ENCODE measurements at places on chromosomes 12 and 14.
A peak's percentile ranks its signal among the peaks of the same experiment; 100 is the strongest.

GRCh38 chr14:40269436-40269835 is 837.2 kb upstream of the FBXO33 start:
- no peak for DNase-seq

DNA sequence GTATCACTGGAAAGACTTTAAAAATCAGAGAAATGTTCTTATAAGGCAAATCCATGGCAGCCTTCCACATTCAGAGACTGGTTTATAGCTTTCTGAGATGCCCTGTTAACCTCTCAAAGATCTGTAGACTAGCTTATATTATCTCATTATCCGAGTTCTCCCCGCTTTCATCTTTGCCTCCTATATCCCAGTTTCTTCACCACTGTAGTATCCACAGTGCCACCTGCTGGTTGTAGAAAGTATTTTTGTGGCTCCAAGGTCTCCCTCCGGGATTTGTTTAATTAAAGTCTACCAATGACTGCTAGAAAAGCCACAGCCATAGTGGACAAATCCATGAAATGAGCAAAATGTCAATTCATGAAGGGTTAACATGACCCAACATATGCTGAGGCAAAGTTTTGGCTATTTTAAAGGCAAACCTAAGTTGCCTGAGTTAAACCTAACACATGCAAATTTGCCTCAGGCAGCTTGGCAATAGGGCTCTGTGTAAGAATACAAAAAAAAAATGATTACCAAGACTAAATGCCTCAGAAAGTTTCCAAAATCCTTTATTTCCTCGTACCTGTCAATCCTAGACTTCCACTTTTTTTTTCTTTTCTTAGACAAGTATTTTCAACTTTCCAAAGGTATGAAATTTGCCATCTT is 218.8 kb upstream of the BMP4 start:
- DNase-seq = peak; percentile 46

DNA sequence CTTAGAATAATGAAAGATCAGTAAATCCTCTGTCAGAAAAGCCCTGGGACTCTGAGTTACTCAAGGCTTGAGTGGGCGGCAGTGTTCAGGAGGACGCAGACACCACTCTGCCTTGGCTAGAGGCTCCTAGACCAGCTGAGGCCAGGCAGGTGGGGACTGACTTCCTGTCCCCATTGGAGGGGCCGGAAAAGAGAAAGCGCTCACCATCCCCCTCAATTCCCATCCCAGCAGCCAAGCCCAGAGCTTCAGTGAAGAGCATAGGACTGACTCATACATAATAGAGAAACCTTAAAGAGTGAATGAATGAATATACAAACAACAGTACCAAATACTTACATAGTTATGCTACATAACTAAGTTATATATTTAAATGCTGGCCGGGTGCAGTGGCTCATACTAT is 62.0 kb downstream of the PLEKHG7 start:
- no peak for DNase-seq

- peak; percentile 59 for DNase-seq
These were observed 13.9 kb upstream of the LRTM2 start for GRCh38 chr12:1806301-1807086.

DNA sequence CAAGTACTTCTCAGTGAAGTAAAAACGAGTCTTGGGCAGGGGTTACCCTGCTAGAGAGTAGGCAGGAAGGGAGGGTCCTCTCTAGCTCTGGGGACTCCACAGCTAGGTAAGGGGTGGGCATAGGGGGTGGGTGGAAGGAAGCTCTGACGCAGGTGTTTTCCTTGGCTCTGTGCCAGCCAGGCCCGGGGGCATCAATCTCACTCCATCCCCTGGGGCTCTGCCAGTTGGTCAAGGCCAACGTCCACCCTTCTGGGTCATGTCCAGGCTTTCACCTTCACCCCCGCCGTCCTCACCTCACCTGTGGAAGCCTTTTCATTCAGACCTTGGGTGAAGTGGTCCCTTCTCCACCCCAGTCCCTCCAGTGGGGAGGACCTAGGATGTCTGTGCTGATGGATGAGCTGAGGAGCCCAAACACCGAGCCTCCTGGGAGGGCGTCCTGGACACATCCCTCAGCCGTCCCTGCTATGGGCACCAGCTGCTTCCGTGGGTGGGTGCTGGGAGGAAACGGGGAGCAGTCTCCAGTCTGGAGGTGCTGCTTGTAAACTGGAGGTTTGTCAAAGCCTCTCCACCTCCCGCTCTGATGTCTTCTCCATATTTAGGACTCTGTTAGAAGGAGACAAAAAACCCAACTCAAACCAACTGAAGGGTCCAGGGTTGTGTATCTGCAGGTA is 71.5 kb upstream of the SFSWAP start:
- no peak for DNase-seq

DNA sequence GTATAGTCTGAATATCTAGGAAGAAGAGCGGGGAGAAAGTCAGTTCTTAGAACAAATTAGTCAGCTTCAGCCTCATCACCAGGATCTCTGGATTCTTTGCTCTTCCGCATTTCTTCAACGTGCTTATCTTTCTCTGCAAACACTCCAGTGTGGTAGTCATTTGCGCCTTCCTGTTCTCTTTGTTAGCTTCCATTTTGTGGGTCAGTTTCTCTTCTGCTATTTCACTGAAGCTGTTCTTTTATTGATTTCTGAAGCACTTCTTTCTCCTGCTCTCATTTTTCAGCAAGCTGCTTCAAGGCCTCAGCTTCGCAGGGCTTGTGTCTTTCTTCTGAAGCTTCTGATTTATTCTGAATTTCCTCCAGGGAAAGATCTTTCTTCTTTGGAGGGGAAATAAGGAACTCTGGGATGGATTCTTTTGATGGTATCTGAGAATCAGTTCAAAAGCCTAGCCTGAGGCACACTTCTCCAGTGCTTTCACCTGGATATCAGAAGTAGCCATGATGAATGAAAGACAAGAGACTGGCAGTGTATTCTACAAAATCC is 13.5 kb downstream of the AMN1 start:
- no peak for DNase-seq

- no peak for DNase-seq
These were observed at the start of gene GSG1 for GRCh38 chr12:13103391-13104033. TSS of gene GSG1 (minus strand) at chr12:13103667. CDS start at chr12:13103512, 155 bp downstream.

- DNase-seq = no peak
These were observed 804.5 kb downstream of the NRXN3 start for GRCh38 chr14:78974691-78975090.

- DNase-seq = no peak
These were observed 57.1 kb downstream of the STON2 start for GRCh38 chr14:81342850-81343580.

DNA sequence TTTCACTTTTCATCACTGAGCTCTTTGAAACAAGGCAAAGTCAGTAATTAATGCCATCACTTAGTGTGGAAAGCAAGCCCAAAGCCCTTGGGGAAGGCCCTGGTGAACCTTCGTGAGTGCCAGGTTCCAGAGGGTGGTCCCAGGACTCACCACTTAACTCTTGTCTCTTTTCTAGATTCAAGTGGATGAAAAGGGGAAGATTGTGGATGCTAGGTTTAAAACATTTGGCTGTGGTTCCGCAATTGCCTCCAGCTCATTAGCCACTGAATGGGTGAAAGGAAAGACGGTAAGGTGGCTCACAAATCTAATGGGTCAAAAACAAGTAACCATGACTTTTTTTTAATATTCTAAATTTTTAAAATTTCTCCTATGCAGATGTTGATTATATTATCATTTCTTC is 2.8 kb downstream of the ISCU start:
- DNase-seq = no peak

- DNase-seq = no peak
These were observed 119.0 kb upstream of the SLC38A2 start for GRCh38 chr12:46491548-46491947.

DNA sequence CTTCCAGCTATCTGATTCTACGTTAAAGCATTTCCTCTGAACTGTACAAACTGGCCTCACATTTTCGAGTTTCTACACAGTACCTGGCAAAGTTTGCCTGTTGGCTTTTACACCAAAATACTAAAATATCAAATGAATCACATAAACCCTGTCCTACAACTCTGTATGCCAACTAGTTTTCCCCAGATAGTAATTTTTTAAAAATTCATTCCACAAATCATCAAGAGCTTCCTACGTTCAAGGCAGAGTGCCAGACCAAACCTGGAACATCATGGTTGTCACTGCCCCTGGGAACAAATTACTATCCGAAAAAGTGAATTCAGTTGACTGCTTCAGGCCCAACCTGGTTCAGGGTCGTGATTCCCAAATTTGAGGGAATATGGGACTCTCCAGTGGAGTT is 2.1 kb downstream of the TMEM30B start:
- DNase-seq = no peak

- peak; percentile 61 for DNase-seq
These were observed 16.0 kb downstream of the RITA1 start for GRCh38 chr12:113201187-113202177.

- DNase-seq = no peak
These were observed 418.4 kb downstream of the MDGA2 start for GRCh38 chr14:47257013-47257412.

- DNase-seq = no peak
These were observed 161.7 kb downstream of the ANO2 start for GRCh38 chr12:5783289-5783920.

- no peak for DNase-seq
These were observed 35.5 kb upstream of the RASSF3 start for GRCh38 chr12:64574837-64575236.

DNA sequence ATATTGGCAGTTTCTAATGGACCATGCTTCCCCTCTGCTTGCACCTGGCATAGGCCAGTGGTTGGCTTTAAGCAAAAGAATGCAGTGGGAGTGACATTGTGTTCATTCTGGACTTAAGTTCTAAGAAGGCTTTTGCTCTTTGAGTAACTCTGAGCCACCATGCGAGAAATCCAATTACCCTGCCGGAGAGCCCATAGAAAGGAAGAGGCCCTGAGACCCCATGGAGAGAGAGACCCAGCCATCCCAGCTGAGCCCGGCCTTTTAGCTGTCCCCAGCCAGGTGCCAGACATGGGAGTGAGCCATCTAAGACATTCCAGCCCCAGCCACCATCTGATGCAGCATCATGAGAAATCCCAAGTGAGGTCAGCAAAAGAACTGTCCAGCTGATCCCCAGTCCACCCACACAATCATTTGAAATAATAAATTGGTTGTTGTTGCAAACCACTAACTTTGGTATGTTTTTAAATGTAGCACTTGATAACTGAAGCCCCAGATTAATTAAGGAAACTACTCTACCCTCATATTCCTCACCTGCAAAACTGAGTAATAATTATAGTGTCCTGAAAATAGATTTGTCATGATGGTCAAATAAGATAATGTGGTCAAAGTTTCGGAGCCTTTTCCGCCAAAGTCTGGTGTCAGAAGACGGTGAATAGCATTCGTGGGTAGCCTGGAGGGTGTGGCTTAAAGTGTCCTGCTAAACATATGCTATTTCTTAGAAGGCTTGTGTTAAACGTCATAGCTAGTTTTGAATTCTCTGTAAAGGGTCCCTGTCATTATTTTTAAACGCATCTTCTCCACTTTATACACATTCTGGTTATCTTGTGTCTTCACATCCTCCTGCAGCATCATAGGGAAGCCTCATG is 166.6 kb upstream of the PELI2 start:
- DNase-seq = no peak

DNA sequence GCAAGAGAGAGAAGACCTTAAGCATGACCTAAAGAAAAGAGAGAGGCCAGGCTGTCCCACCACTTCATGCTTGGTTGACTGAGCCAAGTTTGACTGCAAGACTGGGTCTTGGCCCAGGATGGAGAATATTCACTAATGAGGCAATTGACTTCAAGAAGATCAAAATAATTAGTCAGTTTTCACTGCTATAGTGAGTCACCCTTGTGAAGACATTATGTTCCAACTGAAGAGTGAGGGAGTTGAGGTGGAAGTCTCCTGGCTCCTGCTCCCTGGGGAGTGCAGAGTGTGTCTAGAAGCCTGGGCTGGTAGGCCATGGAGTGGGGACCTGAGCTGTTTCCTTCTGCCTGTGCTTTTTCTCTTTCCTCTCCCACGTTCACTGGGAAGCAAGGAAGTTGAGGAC is 117.6 kb downstream of the CACNA1C start:
- no peak for DNase-seq

DNA sequence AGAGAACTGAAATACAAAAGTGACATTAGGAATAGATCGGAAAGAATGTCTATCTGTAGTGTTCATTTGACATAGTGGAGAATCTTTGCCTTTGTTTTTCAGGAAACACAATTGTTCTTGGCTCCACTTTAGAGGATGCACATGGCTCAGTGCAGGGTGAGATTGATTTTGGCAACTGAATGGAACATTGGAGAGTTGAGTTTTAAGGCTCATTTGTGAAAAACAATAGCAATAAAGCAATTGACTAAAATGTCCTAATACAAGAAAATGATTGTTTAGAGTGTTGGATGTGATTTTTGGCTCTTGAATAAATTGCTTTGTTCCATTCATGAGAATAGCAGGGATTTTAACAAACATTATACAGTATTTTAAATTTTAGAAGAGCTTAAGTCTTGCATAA is 116.4 kb downstream of the SLC38A1 start:
- no peak for DNase-seq
